ENCODE measurements at places on chromosomes 12 and 14.
A peak's percentile ranks its signal among the peaks of the same experiment; 100 is the strongest.

GRCh38 chr14:57652769-57653168 is 159.1 kb upstream of the CCDC198 start:
- no peak for DNase-seq

GRCh38 chr12:65355461-65355860 is 77.0 kb downstream of the MSRB3 start:
- DNase-seq: peak; percentile 69

GRCh38 chr12:124040291-124040690 is 67.3 kb downstream of the ZNF664 start:
- no peak for DNase-seq

GRCh38 chr12:38389614-38390013 is 73.0 kb downstream of the ALG10B start:
- DNase-seq: no peak

- peak; percentile 57 for DNase-seq
These were observed 37.8 kb downstream of the PHETA1 start for GRCh38 chr12:111330800-111331752.

GRCh38 chr12:12722435-12723148 is 5.4 kb downstream of the CDKN1B start:
- DNase-seq: peak; percentile 53

- DNase-seq: no peak
These were observed 180.9 kb upstream of the C14orf180 start for GRCh38 chr14:104398656-104399055.

GRCh38 chr12:20142956-20143355 is 225.4 kb upstream of the PDE3A start:
- DNase-seq: no peak

- no peak for DNase-seq
These were observed 56.3 kb downstream of the MNAT1 start for GRCh38 chr14:60790850-60791249.

DNA sequence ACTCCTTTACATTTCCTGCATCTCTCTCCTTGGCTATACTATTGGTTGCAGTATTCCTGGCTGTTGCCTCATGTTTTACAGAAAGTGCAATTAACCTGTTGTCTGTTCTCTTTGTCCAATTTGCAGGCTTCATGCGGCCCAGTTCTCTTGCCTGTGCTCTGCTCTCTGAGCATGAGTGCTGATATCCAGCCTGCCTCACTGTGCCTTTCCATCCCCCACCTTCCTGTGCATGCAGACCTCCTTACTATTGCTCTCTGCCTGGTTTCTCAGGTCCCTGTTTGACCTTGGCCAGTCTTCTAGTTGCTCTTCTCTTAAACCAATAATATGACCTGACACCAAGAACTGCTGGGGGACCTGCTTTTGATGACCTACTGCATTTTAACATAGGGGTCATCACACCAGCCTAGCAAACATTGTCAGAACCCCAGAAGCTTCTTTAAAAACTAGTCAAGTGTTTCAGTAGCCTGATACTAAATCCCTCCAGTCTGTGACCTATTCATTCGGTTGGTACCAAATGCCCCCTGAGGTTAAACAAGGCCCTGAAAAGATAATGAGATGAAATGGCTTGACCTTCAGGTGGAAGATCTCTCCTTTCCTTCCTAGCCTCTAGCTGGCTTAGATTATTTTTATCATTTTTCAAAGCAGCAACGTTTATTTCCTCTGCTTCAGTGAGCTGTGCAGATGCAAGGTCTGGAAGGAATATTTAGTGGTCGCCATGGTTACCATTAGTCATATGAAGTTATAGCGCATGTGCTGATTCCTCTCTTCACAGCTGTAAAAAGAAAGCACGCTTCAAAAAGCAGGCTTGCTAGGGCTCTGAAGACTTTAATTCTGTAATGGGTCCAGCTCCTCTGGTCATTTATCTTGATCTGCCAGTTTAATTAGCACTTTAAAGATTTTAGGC is 216.5 kb downstream of the PHLDA1 start:
- DNase-seq: peak; percentile 95

- peak; percentile 98 for DNase-seq
These were observed 63.6 kb downstream of the DAAM1 start for GRCh38 chr14:59251811-59252771.

DNA sequence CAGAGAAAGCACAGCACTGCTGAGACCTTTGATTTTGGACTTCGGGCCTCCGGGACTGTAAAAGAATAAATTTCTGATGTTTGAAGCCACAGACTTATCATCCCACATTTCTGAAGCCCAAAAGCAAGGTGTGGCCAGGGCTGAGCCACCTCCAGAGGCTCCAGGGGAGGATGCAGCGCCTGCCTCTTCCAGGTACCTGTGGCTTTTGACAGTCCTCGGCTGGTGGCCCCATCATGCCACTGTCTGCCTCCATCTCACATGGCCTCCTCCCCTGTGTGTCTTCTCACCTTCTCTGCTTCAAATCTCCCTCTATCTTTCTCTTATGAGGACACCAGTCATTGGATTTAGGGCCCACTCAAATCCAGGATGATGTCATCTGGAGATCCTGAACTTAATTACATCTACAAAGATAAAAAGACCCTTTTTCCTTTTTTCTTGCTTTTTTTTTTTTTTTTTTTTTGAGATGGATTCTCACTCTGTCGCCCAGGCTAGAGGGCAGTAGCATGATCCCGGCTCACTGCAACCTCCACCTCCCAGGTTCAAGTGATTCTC is 15.4 kb downstream of the GSC start:
- DNase-seq: no peak

DNA sequence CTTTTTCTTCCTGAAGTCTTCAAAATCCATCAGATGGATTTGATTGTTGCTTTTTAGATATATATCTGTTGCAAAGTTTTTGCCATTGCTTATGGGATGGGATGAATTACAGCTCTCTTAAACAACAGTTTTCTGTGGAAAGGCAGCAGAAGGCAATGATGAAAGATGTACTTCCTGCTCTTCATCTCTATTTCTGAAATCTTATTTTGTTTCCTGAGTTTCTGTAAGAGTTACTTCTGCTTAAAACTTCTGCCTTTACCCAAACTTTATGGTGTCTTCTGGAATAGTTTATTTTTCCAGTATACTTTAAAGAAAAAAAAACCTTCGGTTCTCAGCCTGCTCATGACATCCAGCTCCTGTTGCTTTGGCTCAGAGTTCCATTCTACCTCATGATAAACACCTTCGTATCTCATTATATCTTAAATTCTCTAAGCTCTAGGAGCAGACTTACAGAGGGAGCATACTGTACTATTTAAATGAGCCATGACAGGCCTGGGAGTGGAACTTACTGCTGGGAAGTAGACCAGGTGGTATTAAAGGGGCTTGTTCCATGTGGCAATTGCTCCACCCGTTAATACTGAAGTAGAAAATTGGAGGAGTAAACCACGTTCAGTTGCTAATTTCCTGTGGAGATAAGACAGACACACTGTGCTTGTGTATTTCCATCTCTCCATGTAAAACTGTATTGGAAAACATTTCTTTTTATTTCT is 288.4 kb downstream of the FBXL14 start:
- peak; percentile 50 for DNase-seq

GRCh38 chr14:77022236-77022852 is 6.2 kb downstream of the IRF2BPL start:
- DNase-seq: no peak

GRCh38 chr12:69024907-69025306 is 91.9 kb upstream of the CPM start:
- DNase-seq: peak; percentile 34

GRCh38 chr14:101889898-101890297 is 74.5 kb upstream of the DYNC1H1 start:
- peak; percentile 21 for DNase-seq

GRCh38 chr12:97142737-97143410 is 235.8 kb downstream of the NEDD1 start:
- DNase-seq: no peak

DNA sequence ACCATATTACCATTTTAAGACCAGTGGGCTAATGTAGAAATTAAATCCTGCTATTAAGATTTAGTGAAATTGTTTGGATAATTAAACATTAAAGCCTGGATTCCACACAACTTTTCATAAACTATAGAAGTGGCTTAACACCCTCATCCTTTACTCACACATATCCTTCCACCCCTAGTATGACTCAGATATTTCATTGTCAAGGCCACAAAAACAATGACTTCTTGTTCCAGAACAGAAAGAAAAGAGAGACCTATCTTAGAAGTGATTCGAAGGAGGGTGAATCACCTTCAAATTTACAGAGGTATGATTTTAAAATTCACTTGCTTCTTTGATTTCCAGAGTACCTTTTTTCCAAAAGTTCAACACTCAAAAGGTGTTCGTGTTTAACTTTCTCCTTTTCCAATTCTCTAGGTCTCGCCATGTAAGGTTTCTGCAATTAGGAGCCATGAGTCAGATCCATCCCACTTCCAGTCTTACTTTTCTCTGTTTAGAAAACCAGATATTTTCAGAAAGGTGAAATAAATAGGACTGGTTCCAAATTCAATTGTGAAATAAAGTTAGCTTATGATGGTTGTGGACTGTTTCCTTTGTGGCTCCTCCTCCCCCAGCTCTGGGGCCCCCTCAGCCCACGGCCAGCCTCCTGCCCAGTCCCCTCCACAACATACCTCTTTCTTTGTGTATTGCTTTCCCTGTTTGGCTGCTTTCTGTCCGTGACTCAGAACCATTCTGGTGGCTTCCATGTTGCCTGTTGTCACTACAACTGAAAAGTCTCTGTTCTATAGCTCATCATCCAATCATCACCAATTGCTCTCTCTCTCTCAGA is 24.6 kb upstream of the MGP start:
- peak; percentile 53 for DNase-seq

DNA sequence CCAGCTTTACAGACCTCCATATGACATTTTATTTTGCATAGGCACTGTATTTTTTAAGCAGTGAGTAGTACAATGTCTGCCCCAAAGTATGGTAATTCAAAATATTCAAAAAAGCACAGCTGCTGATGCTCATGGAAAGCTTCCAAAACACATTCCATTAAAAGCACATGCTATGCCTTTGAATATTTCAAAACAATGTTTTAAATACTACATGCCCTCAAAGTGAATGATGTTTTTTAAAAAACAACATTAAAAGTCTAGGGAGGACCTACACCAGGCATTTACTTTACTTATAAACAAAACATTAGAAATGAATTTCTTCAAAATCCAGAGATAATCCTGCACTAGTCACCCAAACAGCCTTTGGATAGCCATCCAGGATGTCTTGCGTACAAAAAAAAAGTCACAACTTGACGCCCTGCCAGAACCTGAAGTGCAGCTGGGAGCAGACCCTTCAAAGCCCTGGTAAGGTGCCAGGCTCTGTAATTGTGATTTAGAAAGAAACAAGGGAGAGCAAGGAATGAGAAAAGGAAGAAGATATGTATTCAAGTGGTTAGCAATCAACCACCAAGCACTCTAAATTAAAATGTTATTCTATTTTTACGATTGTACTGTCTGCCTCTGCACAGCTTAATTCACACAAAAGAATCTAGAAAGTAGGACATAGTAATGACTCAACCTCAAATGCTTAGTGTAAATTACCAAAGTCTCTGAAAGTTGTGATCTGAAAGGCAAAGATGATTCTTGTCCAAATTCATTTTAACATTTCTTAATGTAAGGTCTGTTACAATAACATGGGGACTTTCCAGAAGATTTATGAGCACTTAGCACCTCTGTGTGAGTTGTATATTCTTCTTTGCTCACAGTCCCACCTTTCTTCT is 31.9 kb downstream of the CEP83 start:
- peak; percentile 89 for DNase-seq

- DNase-seq: peak; percentile 87
These were observed 201.3 kb downstream of the GPHN start for GRCh38 chr14:66709291-66709690.

GRCh38 chr14:94770815-94771157 is 873 bp upstream of the GSC start:
- DNase-seq: no peak

GRCh38 chr14:87185961-87186560 is 806.9 kb downstream of the GALC start:
- DNase-seq: no peak

- DNase-seq: no peak
These were observed 7.7 kb downstream of the FZD10 start for GRCh38 chr12:130169924-130170323.

- no peak for DNase-seq
These were observed 27.1 kb downstream of the RASSF8 start for GRCh38 chr12:25985316-25986175.

DNA sequence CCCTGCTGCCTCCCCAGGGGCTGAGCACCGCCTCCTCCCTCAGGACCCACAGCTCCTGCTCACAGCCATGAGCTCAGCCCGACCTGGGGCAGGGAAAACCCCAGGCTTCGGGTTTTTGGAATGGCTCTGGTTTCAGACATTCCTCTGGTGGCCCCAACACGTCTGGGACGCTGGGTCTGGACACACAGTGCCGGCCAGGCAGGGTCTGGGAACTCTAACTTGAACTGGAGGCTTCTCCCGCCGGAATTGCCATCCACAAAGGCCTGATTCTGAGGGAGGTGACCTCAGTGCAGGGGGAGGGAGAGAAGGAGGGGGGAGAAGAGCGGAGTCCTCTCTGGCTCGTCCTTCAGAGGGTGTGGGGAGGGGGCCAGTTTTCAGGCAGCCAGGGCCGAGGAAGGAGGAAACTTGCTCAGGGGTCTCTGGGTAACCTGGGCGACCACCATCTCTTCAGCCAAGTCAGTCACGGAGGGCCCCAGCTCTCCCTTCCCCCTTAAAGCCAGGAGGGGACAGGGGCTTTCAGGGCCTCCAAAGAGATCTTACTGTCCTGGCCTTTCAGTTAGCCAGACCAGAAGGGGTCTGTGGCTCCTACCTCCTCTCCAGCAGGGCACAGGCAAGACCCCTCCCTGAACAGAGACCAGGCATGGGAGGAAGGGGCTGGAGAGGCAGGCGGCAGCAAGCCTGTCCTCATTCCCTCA is 19.4 kb downstream of the NCKAP5L start:
- DNase-seq: no peak

DNA sequence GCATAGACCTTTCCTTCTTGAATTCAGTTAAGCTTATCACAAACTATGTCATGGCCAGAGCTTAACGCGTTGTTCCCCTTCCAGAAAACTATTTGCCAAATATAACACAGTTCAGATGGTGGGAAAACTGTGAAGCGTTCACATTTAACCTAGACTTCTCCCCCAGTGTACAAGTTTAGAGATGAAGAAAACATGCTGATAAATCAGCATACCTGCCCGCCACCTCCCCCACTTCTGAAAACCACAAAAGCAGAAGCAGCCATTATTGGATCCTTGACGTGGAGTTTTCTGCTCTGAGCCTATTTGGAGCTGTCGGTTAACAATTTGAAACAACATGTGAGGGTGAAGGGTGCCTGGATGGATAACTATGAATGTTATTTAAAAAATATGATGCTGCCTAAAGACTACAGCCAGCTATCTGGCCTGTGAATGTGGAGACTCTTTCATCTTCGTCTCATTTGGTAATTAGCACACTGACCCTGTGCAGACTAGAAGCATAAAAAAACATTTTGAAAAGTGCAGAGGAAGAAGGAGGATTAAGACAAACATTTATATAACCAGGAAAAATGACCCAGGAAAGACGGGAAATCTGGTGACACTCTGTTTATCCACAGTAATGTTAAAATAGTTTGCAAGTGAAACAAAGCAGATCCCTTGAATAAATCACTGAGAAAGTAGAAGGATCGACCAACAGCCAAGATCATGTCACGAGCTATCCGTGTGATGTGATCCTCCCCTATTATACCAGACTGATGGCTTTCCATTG is 408.2 kb downstream of the AEBP2 start:
- DNase-seq: peak; percentile 97

- DNase-seq: peak; percentile 76
These were observed 46.1 kb downstream of the RASSF3 start for GRCh38 chr12:64656429-64656828.

GRCh38 chr14:51592836-51593235 is 58.9 kb upstream of the FRMD6 start:
- no peak for DNase-seq
